ENCODE measurements at places on chromosomes 16 and 17. TPM values are rescaled to one million over a fixed set of nuclear protein-coding genes. Genes with fewer than 3 reads are reported as not detected.

Gene KRTAP9-9
- total RNA-seq = not detected

Gene KRTAP2-2
- not detected for total RNA-seq

Gene GNAO1
- 34.4 TPM for total RNA-seq

Gene FLOT2
- total RNA-seq = 39.6 TPM

Gene ADGRG3
- 0.06 TPM for total RNA-seq

Gene KLHL11
- total RNA-seq = 32.2 TPM

Gene PYCARD
- total RNA-seq = 10.6 TPM

Gene CARD14
- 0.50 TPM for total RNA-seq

Gene NTN1
- 32.2 TPM for total RNA-seq

Gene KRT37
- total RNA-seq = not detected

Gene PRAC1
- total RNA-seq = not detected

Gene MPO
- total RNA-seq = 71.2 TPM

Gene PRDM7
- not detected for total RNA-seq

Gene ITGAL
- total RNA-seq = 1.2 TPM

Gene CXCL16
- 8.0 TPM for total RNA-seq

Gene TUBB3
- total RNA-seq = 309 TPM

Gene ACBD4
- total RNA-seq = 3.2 TPM

Gene SPATA33
- total RNA-seq = 16.3 TPM

Gene UMOD
- total RNA-seq = not detected

Gene FTSJ3
- 42.2 TPM for total RNA-seq

Gene GRB7
- total RNA-seq = 2.6 TPM

Gene HOXB3
- total RNA-seq = 23.8 TPM

Gene C16orf46
- 2.1 TPM for total RNA-seq
